Stimulated activated CD8-positive, alpha-beta memory T cell treated with anti-CD3 and anti-CD28 coated beads, Interleukin-4, amount 100 ng/mL, for 48 hours (primary cell): ENCODE measurements at places on chromosomes 3 and 15.

DNA sequence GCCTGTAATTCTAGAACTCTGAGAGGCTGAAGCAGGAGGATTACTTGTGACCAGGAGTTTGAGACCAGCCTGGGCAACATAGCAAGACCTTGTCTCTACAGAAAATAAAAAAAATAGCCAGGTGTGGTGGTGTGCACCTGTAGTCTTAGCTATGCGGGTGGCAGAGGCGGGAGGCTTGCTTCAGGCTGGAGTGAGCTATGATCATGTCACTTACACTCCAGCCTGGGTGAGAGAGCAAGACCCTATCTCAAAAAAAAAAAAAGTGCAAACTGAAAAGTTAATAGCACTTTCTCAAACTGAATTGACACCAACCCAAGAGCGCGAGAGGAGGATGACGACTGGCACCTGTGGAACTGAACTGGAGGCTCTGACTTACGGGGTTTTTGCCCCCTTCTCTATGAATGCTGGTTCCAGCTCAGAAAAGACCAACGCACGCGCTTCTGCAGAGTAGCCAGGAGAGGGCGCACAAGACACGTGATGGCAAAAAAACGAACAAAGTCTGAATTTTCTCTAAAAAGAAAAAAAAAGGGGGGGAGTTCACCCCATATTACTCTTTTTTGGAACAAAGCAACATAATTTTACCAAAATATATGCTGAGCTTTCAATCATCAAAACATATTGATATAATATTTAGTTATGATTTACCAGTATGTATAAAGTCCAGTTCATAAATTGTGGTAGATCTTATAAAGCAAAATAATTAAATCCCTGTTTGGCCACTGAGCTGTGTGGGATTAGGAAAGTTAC, 23.7 kb downstream of the CFAP92 start:
- DNase-seq, result peak; percentile 74

DNA sequence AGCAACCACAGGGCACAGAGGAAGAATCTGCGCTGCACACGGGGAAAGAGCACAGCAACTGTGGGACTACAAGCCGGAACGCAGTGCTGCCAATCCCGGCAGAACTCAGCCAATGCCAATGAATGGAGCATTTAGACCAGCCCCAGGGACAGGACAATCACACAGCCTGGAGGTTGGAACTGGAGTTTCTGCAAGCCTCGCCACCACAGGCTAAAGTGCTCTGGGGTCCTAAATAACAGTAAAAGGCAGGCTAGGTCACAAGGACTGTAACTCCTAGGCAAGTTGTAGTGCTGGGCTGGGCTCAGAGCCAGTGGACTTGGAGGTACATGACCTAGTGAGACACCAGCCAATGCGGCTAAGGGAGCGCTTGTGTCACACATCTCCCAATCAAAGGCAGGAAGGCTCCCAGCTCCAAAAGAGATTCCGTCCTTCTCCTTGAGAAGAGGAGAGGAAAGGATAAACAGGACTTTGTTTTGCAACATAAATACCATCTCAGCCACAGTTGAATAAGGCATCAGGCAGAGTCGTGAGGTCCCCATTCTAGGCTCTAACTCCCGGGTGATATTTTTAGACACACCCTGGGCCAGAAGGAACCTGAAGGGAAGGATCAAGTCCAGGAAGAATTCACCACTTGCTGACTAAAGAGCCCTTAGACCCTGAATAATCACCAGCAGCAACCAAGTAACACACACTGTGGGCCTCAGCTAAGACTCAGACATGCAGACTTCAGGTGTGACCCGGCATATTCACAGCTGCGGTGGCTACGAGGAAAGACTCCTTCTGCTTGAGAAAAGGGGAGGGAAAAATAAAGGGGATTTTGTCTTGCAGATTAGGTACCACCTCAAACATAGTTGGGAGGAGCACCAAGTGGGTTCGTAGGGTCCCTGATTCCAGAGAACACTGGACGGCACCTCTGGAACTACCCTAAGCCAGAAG, 85.5 kb upstream of the XXYLT1 start:
- no peak for DNase-seq

- no peak for DNase-seq
Measured at GRCh38 chr3:65425880-65426279, 612.8 kb downstream of the MAGI1 start.

- no peak for DNase-seq
Measured at GRCh38 chr15:92878593-92879053, 21.5 kb upstream of the CHD2 start.
